ENCODE measurements at places on chromosomes 1 and 21.

GRCh38 chr1:3063379-3064295 lies 5.4 kb upstream of the PRDM16 start:
- DNase-seq = no peak

- DNase-seq = no peak
Measured at GRCh38 chr1:231036416-231036815, 3.6 kb downstream of the FAM89A start.

- DNase-seq = no peak
Measured at GRCh38 chr1:111649227-111649626, 29.6 kb downstream of the RAP1A start.

GRCh38 chr1:117573386-117574023 lies 32.3 kb upstream of the TENT5C start:
- no peak for DNase-seq

DNA sequence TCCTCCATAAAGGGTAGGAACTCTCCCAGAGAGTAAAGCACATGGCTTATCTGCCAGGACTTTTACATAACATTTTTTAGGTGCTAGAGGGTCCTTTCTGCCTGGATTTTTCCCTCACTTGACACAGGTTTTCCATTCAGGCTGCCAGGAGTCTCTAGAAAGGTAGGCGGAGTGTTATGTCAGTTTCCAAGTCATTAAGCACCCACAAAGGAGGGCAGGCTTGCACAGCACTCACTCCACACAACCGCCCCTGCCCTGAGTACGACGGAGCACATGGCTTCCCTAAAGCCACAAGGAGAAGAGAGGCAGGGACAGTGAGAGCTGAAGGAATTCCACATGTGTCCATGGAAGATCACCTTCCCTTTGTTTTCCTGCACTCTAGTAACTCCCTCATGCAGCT lies 55.7 kb downstream of the CAPZB start:
- DNase-seq = no peak

GRCh38 chr1:68174738-68175113 lies 57.6 kb downstream of the WLS start:
- no peak for DNase-seq

DNA sequence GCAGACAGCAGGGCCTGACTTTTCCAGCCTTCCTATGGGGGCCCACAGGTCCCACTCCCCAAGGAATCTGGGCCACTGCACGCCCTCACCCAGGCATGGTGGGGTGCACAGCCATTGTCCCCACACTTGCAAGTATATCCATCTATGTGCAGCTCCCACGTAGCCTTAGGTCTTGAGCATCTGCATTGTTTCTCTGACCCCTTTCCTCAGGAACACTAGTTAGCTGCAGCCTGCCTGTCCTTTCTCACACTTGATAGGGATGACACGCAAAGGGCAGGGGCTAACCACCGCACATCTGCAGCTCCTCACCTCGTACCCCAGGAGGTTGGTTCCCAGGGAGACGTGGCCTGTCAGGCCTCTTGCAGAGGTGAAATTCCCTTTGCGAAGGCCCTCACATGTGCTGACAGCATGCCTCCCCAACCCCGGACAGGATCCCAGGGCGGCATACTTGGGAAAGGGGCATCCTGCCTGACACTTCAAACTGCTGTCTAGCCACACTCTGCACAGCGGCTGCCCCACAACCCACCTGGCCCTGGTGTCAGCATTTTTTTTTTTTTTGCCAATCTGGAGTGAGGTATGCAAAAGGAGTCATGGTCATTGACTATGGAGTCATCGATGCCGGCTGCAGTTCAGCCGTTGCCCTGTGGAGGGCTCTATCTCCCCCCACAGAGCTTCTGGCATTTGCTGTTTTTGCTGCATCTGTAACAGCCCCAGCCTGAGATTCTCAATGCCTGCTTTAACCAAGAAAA lies 5.0 kb downstream of the JMJD4 start:
- DNase-seq = no peak

GRCh38 chr1:10673109-10673711 lies 123.2 kb downstream of the CASZ1 start:
- DNase-seq = no peak

GRCh38 chr1:109210058-109210457 lies 3.7 kb upstream of the SARS1 start:
- DNase-seq = no peak

- DNase-seq = no peak
Measured at GRCh38 chr1:119308130-119308700, 60.4 kb upstream of the HAO2 start.

DNA sequence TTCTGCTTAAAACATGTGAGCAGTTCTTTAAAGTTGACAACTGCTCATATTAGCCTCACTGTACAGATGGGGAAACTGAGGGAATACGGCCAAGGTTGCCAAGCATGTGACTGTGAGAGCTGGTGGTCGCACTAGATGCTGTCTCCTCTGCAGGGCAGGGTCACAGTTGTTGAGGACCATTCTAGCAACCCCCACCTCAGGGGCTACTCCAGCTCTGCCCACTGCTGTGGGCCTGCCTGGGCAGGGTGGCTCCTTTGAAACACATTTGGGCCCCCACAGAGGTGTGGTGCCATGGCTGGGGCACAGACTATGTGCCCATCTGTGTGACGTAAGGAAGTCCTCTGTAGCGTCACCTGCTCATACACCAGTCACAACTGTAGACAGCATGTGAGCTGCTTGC lies 779 bp downstream of the THEM5 start:
- DNase-seq = no peak

DNA sequence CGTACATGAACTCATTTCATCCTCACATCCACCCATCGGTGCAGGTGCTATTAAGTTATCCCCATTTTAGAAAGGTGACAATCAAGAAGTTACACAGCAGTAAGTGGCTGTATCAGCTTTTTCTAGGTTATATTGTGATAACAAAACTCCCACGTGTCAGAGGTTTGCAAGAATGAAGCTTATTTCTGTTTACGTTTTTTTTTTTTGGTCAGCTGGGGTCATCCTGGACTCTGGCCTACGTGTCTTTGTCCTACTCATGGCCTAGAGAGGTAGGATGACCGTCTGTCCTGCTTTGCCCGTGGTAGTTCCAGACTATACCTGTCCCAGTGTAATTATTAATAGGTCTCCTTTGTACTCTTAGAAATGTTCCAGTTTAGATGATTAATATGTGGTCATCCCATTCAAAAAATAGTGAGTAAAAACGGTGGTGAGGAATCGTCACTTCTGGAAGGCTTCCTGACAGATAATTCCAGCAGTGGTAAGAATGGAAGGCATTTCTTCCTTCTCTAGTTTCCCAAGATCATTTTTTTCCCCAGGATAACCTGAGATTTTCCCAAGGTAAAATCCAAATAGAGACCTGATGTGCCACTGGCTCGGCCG lies 64.2 kb upstream of the KIF26B start:
- no peak for DNase-seq

DNA sequence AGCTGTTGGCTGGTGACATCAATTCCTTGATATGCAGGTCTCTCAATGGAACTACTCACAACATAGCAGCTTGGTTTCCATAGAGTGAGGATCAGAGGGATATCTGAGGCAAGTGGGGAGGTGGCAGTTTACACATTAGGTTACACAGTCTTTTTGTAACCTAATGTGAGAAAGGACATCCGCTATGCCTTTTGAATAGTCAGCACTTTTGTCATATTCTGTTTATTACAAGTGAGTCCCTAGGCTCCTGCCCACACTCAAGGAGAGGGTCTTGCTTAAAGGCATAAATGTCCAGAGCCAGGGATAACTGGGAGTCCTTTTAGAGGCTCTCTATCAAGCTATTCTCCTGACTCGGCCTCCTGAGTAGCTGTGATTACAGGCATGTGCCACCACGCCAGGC lies 104.2 kb downstream of the KCNK1 start:
- DNase-seq = no peak

DNA sequence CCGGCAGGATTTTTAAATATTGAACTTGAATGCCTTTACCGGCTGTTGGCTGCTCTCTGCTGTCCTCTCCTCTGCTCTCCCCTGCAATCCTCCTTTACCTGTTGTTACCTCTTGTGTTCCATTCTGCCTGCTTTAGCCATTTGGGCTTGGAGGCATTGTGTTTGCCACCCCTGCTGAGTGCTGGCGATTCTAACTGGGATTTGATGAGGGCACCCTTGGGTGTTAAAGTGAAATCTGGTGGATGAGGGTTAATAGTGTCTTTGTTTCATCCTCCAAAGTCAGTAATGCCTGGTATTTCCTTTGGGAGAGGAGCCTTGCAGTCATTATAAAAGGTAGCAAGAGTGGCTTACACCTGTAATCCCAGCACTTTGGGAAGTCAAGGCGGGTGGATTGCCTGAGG lies 9.9 kb downstream of the SZRD1 start:
- DNase-seq = no peak

- no peak for DNase-seq
Measured at GRCh38 chr1:187491082-187491720, 662.5 kb downstream of the PLA2G4A start.

DNA sequence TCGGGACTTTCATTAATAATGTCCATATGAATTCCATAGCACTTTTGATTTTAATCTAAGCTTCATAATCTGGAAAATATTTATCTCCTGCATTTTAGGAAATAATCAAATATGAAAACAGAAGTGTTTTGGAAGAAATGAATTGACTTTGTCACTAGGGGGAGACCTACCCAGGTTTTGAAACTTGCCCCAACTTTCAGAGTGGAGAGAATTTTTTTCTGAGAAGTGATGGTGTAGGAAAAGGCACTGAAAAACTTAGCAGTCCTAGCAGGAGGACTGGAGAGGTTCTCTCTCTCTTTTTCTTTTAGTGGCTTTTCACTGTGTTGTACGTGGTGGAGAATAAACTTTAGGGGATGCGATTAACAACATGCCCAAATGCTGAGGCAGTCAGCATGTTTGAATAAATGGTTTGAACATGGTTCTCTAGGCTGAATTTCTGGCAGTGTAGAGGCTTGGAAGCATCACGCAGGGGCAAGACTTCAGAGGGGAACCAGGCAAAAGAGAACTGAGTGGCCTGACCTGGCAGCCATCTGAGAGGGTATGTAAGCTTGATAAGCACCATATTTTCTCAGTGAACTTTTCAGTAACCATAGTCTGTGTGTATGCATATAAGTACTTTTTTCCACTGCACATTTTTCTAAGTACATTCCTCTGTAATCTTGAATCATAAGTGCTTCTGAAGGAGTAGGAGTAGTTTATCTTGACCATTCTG lies 68.3 kb upstream of the NEK7 start:
- DNase-seq = no peak

GRCh38 chr1:26281091-26281958 lies 1.4 kb downstream of the SH3BGRL3 start:
- DNase-seq = no peak

DNA sequence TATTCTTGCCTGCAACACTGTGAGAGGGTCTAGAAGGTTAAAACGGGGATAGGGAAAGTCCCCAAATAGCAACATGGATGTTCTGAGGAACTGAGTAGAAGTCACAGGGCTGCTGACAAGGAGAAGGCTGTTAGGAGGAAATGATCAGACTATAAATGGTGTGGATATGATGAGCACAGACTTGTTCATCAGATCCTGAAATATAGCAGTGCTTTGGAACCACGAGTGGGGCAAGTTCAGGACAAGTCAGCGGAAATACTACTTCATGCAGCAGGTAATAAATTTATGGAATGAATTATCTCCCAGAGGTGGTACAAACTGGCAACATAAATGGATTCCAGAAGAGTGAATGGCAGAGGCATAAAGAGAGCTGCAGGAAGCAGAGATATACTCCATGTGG lies 3.2 kb upstream of the KIAA0040 start:
- no peak for DNase-seq

DNA sequence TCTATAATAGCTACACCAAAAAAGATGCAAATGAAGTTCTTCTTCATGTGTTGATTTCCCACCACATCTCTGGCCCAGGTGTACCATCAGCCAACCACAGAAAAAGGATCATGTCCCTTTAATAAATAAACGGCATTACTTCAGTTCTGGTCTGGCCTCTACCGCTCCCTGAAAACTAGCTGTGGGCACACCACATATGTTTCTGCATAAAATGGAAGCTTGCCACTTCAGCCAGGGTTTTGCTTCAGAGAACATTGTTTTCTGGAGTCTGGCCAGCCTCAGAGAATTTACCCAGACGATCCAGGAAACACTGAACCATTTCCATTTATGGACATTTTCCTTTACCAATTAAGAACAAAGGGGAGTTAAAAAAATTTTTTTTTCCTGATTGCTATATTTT lies 5.8 kb upstream of the LAMC2 start:
- DNase-seq = no peak

- DNase-seq = no peak
Measured at GRCh38 chr1:162590686-162591085, 29.2 kb downstream of the UAP1 start.

- DNase-seq = no peak
Measured at GRCh38 chr1:10975567-10976326, 36.7 kb upstream of the TARDBP start.

DNA sequence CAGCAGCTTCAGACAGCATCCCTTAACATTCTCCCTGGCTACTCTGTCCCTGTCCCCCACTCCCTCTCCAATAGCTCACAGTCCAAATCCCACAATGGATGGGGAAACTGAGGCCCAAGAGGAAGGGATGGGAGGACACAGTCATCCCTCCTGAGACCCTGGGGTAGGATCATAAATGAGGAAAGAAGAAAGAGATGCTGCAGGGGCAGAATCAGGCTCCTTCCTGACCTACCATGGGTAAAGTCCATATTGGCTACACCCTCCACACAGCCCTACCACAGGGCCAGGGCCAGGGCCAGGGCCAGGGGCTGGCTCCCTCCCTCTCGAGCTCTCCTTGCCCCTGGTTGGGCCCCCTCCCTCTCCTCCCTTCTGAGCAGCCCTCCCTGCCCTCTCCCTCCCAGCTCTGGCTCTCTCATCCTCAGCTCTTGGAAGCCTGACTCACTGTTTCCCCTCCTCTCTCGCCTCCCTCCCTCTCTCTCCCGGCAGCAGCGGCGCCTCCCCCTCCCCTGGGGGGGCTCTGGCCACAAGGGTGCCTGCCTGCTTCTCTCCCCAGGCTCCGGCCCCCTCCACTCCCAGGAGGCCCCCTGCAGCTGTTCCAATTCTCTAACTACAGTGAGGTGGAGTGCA lies 4.9 kb downstream of the AHDC1 start:
- DNase-seq = no peak

DNA sequence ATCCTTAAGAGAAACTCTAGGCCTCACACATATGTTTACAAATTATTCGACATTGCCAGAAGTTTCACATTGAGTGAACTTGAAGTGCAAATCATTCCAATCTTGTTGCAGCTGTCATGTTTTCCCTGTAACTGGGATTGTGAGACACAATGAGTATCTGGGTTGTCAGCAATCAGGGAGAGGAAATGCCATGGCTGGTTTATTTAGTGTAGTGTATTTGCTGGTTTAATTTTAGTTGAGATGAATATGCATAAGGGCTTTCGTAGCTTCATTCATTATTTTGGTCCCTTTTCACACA lies 54.2 kb upstream of the USP1 start:
- DNase-seq = no peak

GRCh38 chr1:3423245-3423829 lies 31.1 kb upstream of the ARHGEF16 start:
- DNase-seq = no peak

- DNase-seq = no peak
Measured at GRCh38 chr1:21308847-21309652, 18.8 kb upstream of the ECE1 start.

GRCh38 chr1:36513676-36514473 lies 31.2 kb upstream of the CSF3R start:
- DNase-seq = no peak

GRCh38 chr1:180251526-180252305 lies 21.7 kb downstream of the LHX4 start:
- no peak for DNase-seq

Data from stimulated activated CD4-positive, alpha-beta T cell treated with anti-CD3 and anti-CD28 coated beads, TNF-alpha, amount 100 ng/mL, for 1 hour (primary cell).